ENCODE measurements at places on chromosomes 7 and 10.

- no peak for DNase-seq
Observed at GRCh38 chr10:132551093-132551807, 13.7 kb downstream of the INPP5A start.

DNA sequence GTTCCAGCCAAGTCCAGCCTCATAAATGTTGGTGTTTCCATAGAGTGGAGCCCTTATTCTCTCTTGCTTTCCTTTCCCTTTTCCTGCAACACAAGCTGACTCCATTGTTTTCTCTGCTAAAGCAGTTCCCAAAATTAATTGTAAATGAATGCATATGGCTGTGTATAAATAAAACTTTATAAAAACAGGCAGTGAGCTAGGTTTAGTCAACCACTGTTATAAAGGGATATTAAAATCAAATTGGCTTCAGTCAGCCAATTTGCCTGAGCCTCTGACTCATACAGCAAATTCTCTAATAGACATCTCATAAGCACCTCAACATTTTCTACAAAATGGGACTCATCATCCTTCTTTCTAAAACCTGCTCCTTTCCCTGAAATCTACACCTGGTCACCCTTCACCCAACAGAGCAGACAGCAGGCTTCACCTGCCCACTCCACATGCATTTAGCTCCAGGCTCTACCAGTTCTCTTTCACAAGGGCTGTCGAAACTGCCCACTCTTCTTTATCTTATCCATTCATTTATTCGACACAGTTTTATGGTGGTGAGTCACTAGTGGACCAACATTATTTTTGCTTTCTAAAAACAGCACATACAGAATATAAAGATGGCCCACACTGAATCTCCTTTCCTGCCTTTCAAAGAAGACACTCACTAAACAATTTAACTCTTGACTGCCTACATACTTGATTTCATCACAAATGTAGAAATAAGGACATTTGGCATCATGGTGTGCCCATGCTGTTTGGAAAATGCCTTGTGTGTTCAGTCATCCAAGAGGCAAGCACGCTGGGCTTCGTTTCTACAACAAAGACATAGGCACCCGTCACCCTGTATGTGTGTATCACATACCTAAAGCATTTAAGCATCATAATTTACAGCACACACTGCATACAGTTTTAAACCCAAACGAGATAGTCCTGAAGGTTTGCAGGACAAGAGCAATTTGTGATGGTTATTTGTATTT lies 74.6 kb upstream of the C7orf33 start:
- DNase-seq = no peak

DNA sequence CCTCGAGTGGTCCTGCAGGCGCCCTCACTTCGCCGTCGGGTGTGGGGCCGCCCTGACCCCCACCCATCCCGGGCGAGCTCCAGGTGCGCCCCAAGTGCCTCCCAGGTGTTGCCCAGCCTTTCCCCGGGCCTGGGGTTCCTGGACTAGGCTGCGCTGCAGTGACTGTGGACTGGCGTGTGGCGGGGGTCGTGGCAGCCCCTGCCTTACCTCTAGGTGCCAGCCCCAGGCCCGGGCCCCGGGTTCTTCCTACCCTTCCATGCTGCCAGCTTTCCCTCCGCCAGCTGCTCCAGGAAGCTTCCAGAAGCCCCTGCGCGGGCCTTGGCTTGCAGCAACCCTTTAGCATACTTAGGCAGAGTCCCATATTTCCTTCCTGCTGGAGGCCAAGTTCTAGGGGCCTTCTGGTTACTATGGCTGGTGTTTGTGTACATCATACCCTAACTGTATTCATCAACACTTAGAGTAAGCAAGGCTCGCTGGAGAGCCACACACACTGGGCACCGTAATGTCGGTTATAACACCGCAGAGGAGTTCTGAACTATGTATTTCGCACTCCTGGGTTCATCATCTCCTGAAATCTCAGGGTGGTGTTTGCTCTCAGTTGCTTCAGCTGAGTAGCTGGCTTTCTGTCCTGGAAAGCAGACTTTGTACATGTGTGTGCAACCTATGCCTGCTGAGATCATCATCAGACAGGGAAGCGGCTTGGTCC lies 471 bp downstream of the MGMT start:
- DNase-seq = peak; percentile 68

- DNase-seq = no peak
Observed at GRCh38 chr10:66719483-66719882, 206.4 kb upstream of the LRRTM3 start.

DNA sequence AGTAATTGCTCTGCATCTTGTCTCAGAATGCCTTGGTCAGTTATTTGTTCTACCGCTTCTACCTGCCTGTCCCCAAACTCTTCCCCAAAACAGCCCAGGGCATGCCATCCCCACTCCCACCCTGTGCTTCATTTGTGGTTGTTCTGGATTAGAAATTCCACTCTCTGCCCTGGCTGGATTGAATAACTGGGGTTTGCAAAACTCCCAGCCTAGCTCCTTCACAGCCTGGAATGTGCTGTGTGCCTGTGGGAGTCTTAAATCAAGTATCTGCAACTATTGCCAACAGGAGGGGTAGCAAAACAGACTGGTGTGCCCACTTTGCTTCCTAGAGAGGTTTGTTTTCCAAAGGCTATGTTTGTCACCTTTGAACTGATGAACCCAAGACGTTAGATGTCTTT lies 24.2 kb downstream of the TSPAN15 start:
- DNase-seq = no peak

GRCh38 chr7:121853307-121853706 lies 19.7 kb upstream of the PTPRZ1 start:
- no peak for DNase-seq

DNA sequence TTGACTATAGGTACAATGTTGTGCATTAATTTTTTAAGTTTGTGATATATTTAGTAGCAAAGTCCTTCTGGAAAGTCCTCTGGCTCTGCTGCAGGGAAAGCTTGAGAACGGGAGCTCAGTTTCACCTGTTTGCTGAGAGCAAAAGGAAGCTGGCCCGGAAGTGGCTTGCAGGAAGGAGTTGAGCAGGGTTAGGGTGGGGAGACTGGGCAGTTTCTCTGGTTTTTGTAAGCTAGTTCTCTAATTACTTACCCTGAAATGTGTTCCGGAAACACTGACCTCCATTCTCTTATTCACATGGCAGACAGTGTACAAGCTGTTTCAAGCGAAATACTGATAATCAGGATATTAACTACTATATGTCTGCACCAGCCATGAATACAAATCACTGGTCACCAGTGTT lies 22.3 kb downstream of the MAP3K8 start:
- DNase-seq = no peak

DNA sequence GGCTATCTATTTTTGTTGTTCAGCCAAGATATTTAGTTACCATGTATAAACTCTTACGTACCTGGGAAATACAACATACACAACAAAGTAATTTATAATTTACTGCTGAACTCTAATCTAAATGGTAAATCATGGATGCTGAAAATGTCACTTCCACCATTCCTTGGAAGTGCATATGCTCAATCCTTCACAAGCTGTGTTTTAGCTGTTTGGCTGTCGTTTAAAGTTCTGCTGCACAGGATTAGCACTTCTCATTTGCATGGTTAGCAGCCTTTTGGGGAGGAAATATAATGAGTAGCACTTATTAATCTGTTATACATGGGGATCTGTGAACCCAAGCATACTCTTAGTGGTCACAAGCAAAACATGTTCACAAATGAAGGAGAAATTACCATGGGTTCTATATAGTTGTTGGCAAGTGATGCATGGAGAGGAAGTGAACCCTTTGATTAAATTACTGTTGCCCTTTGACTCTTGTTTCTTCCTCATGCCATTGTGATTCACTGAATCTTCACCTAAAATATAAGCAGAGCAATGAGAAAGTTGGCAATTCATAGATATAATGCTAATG lies 18.5 kb downstream of the PIK3CG start:
- DNase-seq = no peak

DNA sequence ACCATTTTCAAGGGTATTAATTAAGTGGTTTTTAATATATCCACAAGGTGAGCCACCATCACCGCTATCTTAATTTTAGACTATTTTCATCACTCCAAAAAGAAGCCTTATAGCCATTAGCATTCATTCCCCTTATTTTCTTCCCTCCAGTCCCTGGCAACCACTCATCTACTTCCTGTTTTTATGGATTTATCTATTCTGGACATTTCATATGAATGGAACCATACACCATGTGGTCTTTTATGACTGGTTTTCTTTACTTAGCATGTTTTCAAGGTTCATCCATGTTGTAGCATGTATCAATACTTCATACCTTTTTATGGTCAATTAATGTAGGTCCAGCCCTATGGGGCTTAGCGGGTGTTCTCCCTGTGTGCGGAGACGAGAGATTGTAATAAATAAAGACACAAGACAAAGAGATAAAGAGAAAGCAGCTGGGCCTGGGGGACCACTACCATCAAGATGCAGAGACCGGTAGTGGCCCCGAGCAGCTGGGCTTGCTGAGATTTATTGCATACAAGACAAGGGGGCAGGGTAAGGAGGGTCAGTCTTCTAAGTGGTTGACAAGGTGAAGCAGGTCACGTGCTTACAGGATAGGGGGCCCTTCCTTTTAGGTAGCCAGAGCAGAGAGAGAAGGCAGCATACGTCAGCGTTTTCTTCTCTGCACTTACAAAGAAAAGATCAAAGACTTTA lies 14.6 kb downstream of the WBP1L start:
- DNase-seq = no peak

DNA sequence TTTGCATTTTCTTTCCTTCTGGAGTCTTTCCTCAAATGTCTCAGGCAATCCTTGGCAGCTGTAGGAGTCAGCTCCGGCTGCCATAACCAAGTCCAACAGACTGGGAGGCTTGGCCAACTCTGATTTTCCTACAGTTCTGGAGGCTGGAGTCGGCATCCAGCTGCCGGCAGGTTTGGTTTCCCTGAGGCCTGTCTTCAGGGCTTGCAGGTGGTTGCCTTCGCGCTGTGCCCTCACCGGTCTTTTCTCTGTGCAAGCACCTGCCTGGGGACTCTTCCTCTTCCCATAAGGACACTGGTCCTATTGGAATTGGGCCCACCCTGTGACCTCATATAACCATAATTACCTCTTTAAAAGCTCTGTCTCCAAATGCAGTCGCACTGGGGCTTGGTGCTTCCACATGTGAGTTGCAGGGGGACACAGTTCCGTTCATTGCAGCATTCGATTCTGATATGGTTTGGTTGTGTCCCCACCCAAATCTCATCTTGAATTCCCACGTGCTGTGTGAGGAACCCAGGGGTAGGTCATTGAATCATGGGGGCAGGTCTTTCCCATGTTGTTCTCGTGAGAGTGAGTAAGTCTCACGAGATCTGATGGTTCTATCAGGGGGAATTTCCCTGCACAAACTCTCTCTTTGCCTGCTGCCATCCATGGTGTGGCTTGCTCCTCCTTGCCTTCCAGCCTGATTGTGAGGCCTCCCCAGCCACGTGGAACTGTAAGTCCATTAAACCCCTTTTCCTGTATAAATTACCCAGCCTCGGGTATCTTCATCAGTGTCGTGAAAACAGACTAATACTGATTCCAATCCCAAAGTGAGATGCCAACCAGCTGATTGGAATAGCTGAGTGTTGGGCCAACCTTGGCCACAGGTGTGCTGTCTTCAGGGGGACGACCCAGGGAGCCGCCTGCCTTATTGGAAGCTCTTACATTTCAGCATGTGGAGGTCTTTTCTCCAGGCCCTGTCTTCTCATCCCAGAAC lies 7.9 kb downstream of the GALNTL5 start:
- no peak for DNase-seq

GRCh38 chr10:97067716-97068391 lies 117.9 kb downstream of the SLIT1 start:
- DNase-seq = no peak

DNA sequence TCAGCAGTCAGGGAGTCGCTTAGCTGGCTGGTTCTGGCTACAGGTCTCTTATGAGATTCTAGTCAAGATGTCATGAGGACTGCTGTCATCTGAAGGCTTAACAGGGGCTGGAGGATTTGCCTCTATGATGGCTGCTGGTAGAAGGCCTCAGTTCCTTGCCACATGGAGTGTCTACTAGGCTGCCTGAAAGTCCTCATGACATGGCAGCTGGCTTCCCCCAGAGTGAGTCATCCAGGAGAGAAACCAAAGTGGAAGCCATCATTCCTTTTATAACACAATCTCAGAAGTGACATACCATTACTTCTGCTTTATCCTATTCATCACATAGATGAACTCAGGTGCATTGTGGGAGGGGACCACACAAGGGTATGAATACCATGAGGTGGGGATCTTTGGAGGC lies 75.1 kb downstream of the EXOC6 start:
- no peak for DNase-seq

DNA sequence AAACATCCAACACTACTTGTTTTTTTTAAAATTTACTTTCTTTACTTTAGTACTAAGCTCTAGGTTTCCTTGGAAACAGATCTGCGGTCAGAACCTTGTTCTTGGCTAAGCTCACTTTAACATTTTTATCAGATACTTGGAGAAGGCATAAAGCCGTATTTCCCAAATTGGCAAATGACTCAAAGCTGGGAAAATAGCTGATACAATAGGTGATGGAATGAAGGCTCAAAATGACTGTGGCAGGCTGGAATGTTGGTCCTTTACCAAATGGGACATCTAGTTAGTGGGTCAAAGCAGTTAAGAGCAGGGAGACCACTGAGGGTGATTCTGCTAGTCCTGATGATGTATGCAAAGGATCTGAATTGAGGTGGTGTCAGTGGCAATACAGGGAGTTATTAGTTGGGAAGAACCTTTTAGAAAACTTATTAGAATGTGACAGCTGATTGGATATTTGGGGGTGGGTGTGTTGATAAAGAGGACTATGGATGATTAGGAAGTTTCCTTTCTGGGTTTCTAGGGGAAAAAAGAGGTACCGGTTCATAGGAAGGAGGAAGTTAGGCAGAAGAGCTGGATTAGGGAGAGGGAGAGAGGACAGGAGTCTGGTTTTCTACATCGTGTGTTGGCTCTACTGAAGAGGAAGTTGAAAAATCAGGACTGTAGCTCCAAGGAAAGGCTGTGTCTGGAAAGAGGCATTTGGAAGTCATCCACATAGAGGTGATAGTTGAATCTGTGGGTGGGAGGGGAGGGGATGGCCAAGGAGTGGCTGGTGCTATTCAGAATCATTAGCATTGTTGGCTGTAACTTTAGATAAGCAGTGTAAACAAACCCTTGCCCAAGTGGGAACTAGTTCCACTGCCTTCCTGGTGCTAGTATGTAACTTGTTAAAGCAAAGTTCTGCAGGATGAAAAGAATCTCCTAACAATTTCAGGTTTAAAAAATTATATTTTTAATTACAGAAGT lies 13.1 kb downstream of the PLCE1 start:
- DNase-seq = no peak

DNA sequence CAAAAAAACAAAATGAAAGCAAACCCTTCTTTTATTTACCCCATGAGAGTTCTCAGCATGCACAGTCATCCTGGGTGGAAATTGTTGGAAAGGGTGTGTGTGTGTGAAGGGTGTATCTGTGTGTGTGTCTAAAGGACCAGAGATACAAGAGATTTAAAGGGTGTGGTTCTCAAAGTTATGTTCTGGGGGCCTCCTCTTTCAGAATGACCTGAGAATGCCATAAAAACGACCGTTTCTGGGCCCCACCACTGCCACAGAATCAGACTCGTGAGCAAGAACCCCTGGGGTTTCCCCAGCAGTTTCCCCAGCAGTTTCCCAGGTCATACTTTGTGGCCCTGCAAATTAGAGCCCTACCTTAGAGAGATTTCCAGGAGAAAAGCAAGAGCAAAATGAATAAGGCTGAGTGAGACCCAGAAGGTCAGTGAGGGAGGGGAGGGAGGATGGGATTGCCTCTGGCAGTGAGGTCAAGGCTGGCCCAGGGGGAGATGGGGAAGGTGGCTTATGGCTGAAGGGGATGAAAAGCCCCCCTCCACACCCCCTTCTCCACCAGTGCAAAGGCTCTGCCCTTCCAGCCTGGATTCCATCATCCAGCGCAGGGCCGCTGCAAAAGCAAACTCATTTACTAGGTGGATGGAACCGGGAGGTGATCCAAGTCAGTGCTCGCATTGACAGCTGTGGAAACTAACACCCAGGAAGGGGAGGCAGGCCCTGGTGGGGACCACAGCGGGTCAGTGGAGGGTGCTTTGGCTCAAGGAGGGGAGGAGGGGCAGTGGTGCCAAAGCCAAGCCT lies 10.2 kb downstream of the PYROXD2 start:
- no peak for DNase-seq
